ENCODE measurements at places on chromosomes 1 and 21.

GRCh38 chr1:221567859-221568507 lies 173.9 kb downstream of the DUSP10 start:
- no peak for DNase-seq

- DNase-seq, result no peak
Observed at GRCh38 chr1:18166929-18167328, 59.3 kb downstream of the IGSF21 start.

DNA sequence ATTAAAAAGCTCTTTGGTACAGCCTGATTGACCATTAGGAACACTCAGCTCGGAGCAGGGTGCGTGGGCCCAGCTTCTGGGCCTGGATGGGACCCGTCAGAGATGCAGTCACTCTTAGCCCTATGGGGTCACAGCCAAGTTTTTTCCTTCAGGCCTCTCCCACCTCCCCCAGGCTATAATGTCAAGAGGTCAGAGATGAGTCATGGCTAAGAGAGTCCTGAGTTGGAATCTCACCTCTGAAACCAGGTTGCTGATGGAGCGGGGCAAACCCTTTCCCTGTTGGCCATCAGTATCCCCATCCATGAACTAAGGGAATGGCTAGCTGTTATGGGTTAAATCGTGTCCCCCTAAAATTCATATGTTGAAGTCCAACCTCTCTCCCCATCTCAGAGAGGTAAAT lies 195.9 kb upstream of the POU3F1 start:
- DNase-seq, result no peak

DNA sequence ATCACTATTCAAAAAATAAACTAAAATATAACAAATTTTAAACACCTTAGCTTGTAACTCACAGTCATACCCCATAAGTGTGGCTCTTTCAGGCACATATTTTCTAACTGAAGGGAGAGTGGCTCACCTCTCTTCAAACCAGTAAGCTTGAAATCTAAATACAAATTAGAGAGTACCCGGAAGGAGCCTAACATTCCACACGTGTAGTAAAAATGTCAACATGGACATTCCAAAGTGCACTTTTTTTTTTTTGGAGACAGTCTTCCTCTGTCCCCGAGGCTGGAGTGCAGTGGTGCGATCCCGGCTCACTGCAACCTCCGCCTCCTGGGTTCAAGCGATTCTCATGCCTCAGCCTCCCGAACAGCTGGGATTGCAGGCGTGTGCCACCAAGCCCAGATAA lies 275.6 kb upstream of the ADGRL2 start:
- DNase-seq, result no peak

DNA sequence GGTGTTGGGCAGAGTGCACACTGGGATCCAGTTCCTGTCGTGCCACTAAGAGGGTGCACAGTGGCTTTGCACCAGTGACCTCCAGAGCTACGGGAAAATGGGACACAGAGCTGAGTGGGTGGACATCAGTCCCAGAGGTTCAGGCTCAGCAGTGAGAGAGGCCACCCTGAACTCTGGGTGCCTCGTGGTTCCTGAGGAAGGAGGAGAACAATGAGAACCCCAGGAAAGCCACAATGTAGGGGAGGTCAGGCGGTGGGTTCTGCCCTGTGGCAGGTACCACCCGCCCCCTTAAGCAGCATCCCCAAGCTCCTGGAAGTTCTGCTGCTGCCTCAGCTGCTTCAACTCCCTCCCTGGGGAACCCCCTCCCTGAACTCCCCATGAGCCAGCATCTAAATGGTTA lies 112.2 kb downstream of the GRIK3 start:
- DNase-seq, result no peak

- DNase-seq, result no peak
Observed at GRCh38 chr1:231186356-231187115, 24.7 kb downstream of the TRIM67 start.

DNA sequence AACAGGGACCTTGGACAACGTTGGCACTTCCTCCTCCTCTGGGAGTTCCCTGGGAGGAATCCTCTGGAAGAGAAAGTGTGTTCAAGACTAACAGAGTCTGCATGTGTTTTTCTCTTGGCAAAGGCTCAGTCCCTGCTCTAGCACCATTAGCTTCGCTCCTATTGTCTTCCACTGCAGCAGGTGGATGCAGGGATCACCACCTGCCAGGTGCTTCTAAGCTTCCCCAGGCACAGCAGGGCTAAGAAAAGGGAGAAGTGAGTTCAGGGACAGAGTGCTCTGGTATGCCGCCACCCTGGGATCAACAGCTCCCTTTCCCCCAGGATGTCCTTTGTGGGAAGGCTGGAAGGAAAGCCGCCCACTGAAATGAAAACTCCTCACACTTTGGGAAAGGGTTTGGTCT lies 43.9 kb upstream of the IL20 start:
- no peak for DNase-seq

DNA sequence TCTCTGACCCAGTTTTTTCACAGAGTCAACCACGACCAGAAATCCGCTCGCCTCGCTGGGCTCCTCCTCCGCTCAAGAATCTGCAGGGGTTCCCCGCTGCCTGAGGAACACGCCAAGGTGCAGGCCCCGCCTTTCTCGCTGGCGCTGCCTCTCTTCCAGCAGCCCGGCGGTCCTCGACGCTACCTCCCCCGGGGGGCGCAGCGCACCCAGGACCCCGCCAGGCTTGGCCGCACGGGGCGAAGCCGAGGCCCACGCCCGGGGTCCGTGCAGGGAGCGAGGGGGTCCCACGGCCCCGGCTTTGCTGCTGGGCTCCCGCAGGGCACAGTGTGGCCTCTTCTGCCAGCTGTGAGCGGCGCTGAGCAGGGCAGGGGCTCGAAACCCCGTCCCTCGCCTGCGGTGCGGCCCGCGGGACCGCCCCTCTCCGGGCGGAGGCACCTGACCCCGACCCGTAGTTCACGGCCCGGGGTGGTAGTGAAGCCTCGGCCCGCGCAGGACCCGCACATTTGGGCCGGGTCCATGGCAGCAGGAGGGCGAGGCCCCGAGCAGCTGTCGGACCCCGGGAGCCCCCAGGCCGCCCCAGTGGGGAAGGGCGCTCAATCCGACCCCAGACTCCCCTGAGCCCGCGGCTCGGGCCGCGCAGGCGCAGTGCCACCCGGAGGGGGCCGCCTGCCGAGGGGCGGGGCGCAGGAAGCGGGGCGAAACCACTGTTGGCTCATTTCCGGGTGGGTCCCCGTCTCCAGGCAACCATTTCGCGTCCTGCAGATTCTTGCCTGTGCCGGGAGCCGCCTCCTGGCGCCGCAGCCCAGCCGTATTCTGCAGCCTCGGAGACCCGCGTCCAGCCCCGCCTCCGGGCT lies 10.0 kb upstream of the MMEL1 start:
- DNase-seq, result peak; percentile 100

DNA sequence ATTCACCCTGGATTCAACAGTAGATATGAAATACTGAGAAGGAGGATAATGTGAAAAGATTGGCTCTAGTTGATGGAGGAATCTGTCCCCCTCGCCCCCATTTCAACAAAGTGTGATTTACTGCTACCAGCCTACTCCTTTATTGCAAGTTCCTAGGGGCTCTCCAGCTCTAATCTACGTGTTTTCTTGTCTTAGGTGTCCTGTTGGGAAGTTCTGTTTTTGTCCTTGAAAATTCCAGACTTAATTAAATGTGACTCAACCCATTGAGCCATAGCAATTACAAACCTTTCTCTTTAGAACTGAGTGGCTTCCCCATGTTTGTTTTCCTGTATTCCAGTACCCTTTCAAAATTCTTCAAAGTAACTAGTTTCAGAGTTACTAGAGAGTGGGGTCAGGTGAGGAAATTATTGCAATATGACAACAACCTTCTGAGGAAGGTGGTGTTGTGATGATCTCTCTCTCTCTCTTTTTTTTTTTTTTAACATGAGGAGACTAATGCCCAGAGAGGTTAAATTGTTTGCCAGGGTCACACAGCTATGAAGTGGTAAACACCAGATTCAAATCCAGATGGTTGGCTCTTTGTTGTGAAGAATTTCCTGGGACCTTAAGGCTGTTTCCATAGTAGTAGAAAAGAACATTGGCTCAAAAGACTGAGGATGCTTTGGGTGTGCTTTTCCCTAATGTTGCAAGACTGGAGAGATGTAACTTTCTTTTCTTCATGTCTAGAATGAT lies 3.5 kb downstream of the RGL1 start:
- no peak for DNase-seq

DNA sequence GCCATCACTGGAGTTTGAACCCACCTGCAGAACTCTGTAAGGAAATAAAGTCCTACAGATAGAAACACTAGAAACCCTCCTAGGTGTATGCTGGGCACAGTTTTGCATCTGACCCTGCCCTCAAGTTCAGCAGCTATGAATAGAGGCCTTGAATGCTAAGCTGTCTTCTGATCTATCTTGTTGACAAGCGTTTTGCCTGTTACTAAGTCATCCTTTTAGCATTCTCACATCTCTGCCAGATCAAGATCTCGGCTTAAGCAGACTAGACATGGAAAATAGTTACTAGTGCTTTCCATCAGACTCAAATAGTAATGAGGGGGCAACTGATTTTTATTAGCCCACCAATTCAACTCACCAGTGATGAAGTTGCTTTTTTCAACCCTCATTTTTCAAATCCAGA lies 10.5 kb downstream of the TBX15 start:
- no peak for DNase-seq

- DNase-seq, result no peak
Observed at GRCh38 chr1:76033800-76034475, 40.6 kb upstream of the ST6GALNAC3 start.

DNA sequence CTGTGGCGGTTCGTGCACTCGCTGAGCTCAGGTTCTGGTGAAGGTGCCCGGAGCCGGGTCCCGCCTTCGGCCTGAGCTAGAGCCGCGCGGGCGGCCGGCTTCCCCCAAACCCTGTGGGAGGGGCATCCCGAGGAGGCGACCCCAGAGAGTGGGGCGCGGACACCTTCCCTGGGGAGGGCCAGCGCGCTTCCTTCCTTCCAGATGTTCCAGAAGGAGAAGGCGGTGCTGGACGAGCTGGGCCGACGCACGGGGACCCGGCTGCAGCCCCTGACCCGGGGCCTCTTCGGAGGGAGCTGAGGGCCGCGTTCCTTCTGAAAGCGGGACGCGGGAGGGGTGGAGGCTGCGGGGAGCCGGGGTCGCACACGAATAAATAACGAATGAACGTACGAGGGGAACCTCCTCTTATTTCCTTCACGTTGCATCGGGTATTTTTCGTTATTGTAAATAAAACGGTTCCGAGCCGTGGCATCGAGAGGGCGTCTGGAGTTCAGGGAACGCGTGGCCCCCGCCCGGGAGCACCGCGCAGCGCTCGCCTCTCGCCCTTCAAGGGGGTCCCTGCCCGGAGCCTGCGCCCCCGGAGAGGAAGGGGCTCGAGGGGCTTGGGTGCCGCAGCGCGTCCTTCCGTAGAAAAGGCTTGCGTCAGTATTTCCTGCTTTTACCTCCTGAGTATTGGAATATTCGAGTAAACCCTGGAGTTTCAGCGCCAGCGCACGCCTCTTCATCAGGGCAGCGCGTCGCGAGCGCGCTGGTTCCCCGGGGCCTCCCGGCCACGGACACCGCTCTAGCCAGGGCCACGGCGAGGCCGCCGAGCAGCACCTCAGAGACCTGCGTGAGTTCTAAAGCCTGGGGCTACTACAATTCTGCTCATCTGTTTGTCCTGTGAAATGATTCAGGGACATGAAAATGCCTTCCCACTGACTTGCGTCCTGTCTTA lies 11.5 kb downstream of the YBEY start:
- DNase-seq, result no peak

- peak; percentile 37 for DNase-seq
Observed at GRCh38 chr1:201889090-201889968, 631 bp downstream of the SHISA4 start.

DNA sequence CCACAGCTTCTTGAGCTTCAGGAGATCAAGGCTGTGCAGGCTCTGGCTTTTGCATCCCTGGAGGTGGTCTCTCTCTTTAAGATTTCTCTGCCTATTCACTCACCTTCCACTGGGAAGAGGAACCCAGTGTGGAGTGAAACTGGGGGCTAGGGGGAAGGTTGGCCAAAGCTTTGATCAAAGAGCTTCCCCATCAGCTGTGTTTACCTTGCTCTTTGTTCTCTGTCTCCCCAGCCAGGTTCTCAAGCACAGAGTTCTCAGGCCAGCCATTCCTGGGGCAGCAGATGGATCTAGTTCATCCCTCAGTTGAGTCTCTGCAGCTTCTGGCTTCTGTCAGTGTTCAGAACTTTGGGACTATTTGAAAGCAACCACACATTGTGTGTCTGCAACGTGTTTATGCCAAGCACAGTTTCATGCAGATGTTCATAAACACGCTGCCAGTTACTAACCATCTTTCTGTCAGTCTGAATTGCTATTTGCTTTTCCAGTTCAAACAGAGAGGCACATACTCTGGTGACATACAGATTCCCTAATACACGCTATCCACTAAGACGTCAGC lies 17.2 kb upstream of the MRPS14 start:
- DNase-seq, result no peak
